ENCODE measurements at places on chromosomes 5 and 9. TPM values are rescaled to one million over a fixed set of nuclear protein-coding genes. Genes with fewer than 3 reads are reported as not detected.

Gene ECM2
- total RNA-seq = 0.18 TPM

Gene DBH
- total RNA-seq = not detected

Gene NFIB
- 85.5 TPM for total RNA-seq

Gene UGT3A1
- not detected for total RNA-seq

Gene CBY3
- total RNA-seq = 0.26 TPM

Gene ADAMTS6
- total RNA-seq = 117 TPM

Gene PNPLA7
- 0.20 TPM for total RNA-seq

Gene SPOCK1
- 324 TPM for total RNA-seq

Gene RASEF
- total RNA-seq = 0.07 TPM

Gene MAT2B
- 97.7 TPM for total RNA-seq

Gene AK1
- 56.2 TPM for total RNA-seq

Gene NACC2
- total RNA-seq = 20.7 TPM

Gene AGTPBP1
- total RNA-seq = 24.5 TPM

Gene LECT2
- not detected for total RNA-seq

Gene KCTD16
- total RNA-seq = 0.07 TPM

Gene ANKRD18A
- total RNA-seq = 1.5 TPM

Gene FOXB2
- not detected for total RNA-seq

Gene CDH9
- not detected for total RNA-seq

Gene PCDHB6
- total RNA-seq = 0.07 TPM

Gene FGD3
- not detected for total RNA-seq

Gene ARL14EPL
- total RNA-seq = 0.39 TPM

Gene KIF4B
- total RNA-seq = 0.13 TPM

Gene TLX3
- not detected for total RNA-seq

Gene PCA3
- 1.2 TPM for total RNA-seq

Gene PCDHGA10
- total RNA-seq = 3.1 TPM

Gene ENTREP1
- 3.5 TPM for total RNA-seq

Gene PTGDS
- not detected for total RNA-seq

Gene FBLL1
- 0.86 TPM for total RNA-seq

Gene CCL27
- 0.14 TPM for total RNA-seq

Gene GPSM1
- total RNA-seq = 24.1 TPM
